ENCODE measurements at places on chromosomes 3 and 15.

DNA sequence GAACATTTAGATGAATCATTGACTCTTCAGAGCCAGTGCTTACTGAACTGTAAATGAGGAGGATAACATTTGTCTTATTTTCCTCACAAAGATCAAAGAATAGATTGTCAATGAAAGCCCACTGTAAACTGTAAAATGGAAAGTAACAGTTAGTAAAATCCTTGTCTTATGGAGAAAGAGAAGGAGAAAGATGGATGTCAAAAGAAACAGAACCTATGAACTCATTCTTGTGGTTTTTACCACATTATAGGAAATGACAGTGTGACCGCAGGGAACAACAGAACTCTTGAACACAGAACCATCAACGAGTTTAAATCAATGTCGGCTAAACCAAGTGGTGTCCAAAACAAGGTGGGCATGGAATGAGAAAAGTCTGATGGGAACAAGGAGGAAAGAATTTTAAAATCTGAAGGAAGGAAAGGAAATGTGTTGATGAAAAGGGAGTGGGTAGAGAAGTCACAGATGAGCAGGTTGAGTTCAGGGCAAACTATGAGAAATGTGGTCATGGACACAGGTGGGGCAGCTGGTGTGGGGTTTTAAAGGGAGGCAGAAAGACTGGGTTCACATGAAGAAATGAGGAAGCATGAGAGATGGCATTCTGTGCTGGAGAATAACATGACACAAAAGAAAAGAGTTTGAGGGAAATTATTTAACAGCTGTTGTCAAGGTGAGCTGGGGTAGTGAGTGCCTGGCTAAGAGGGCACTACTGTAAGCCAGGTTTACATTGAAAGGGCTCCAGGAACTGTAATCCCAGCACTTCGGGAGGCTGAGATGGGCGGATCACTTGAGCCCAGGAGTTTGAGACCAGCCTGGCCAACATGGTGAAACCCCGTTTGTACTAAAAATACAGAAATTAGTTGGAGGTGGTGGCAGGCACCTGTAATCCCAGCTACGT is 42.4 kb upstream of the ETV5 start:
- peak; percentile 76 for DNase-seq

GRCh38 chr3:130537673-130538304 is 20.8 kb downstream of the COL6A6 start:
- no peak for DNase-seq

DNA sequence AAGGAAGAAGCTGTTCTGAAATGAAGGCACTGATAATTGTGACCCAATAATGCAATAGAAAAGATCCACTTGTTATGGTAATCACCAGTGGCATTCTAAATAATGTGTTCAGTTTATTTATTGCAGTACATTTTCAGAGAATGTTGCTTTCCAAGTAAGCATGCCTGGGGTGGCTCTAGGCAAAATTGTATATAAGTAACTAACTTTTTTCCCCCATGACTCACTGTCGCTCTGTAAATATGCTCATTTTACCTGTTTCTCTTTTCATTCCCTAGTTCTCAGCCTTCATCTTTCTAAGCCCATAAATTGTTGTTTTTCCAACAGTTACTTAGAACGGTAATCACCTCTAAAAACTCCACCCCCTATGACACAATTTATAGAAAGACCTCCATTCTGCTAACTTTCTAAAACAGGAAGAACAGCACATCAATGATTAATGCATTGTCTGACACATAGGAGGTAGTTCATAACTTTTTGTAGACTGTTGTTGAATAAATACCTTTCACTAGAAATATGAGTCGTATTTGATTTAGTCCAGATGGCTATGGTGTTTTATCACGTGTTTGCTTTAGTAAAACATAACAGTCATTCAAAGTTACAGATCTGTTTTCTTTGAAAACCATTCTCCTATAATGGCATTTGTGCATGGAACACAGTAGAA is 143.1 kb downstream of the LSAMP start:
- DNase-seq: no peak

DNA sequence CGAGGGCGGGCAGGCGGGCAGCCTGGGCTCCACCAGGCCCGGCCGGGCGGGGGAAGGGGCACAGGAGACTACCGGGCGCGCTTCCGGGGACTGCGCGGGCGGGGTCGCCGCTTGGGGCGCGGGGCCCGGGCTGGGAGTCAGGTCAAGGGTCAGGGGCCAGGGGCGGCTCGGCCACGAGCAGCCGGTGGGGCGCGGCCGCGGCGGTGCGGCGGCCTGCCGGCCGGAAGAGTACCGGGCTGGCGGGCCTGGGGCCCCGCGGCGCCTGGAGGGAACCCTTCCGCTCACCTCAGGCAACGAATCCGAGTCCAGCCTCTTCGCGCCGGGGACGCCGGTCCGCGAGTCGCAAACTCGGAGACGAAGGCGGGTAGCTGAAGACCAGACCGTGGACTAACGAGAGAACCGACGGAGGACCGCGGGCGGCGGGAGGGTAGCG is 225 bp downstream of the RHOA start:
- no peak for DNase-seq

- no peak for DNase-seq
These were observed 156.9 kb downstream of the FBLN2 start for GRCh38 chr3:13705702-13706280.

DNA sequence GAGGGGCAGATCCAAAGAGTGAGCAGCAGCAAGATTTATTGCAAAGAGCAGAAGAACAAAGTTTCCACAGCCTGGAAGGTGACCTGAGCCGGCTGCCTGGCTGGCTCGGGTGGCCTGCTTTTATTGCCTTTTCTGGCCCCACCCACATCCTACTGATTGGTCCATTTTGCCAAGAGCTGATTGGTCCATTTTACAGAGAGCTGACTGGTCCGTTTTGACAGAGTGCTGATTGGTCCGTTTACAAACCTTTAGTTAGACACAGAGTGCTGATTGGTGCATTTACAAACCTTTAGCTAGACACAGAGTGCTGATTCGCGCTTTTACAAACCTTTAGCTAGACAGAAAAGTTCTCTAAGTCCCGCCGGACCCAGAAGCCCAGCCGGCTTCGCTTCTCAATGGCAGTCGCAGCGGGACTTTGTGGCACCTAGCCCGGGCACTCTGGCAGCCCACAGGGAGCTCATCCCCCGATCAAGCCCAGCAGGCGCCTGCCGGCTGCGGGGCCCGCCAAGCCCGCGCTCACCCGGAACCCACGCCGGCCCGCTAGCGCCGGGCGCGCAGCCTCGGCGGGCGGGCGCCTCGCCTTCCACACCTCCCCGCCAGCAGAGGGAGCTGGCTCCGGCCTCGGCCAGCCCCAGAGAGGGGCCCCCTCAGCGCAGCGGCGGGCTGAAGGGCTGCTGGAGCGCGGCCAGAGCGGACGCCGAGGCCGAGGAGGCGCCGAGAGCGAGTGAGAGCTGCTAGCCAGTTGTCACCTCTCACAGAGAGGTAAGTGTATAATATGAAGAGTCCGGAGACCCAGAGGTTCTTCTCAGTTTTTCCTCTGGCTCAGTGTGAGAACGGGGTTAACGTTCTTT is 339.2 kb downstream of the CHL1 start:
- no peak for DNase-seq

DNA sequence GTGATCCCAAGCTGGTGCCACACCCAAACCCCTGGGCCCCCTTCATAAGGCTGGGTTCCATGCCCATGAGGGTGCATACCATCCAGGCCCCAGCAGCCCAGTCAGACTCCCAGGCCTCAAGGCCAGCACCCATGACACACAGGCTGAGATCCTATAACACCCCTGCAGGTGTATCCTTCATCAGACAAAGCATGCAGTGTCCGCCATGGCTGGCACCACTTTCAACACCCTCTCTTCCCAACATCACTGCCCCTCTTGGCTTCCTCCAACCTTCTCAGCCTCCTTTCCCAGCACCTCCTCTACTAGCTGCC is 3.5 kb downstream of the CCDC51 start:
- no peak for DNase-seq

DNA sequence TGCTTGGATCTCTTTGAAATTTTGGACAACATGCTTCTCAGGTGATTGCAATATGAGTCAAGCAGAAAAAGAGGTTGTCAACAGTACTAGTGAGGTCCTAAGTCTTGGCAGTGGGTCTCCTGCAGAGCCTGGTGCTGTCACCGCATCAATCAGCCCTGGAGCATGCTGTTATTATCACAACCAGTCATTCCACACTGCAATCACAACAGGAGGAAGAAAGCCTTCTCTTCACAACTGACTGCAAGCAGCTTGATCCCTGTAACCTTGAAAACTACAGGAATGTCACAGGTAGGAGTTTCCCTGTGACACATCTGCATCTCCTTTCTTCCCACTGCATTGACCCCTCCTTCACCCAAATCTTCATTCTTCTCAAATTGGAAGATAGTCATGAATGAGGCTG is 451.1 kb upstream of the ATP11B start:
- no peak for DNase-seq

DNA sequence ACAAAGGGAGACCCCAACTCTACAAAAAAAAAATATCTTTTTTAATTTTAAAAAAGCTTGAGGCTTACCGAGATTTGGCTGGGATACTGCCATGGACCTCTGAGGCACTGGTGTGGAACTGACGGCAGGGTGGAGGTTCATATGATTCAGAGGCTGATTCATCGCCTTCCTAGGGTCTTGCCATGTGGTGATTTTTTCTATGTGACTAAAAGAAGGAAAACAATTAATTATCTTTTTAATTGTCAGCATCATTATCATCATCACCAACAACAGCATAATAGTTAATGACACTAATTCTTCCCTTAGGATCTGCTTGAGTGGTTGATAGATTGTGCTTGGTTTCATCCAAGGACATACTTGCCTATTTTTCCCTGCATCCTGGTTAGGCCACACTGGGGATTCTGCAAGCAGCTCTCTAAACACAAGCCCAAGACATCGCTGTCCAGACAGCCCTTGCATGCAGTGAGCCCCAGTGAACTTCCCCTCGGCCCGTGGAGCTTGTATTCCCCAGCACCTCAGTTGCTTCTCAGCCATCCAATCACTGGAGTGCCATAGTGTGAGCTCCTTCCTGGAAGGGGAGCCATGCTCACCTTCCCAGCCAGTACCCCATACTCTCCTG is 84.9 kb downstream of the WWTR1 start:
- no peak for DNase-seq

DNA sequence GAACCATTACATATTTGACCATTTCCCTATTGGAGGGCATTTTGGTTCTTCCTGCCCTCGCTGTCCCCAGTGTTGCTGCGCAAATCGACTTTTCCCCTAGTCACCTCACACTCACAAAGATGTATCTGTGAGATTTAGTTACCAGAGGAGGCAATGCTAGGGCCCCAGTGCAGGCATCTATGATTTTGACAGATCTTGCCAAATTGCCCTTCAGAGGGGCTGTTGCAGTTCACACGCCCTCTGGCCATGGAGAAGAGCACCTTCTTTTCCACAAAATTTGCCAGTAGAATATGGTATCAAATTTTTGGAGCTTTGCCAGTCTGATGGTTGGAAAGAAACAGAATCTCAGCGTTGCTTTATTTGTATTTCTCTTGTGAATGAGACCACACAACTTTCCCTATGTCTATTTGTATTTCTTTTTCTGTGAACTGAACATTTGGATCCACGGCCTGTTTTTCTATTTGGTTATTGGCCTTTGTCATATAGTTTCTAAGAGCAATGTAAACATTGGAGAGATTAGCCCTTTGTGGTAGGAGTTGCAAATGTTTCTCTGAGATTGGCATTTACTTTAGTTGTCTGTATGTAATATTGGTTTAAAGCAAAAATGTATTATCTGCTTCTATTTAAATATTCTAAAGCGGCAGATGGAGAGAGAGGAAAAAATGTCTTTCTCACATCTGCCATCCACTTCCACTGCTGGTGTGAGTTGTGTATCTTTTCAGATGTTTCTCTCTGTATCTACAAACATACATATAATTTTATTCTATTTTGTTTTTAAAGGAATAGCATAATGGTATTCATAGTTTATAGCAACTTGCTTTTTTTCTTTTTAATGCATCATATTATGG is 66.1 kb downstream of the DNASE1L3 start:
- DNase-seq: no peak

DNA sequence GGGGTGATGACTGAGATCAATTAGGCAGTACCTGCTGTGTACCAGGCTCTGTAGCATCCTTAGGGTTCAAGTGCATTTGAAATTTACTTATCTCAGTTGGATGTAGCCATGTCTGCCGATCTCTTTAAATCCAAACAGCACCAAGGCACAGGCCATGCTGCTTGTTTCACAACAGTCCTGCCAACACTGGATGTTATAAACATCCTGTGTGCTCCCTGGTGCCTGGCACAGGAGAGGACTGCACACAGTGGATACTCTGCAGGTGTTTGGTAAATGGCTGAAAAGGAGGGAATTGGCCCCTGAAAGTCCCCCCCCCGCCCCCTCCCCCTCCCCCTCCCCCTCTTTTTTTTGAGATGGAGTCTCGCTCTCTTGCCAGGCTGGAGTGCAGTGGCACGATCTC is 27.0 kb downstream of the CTSH start:
- no peak for DNase-seq

DNA sequence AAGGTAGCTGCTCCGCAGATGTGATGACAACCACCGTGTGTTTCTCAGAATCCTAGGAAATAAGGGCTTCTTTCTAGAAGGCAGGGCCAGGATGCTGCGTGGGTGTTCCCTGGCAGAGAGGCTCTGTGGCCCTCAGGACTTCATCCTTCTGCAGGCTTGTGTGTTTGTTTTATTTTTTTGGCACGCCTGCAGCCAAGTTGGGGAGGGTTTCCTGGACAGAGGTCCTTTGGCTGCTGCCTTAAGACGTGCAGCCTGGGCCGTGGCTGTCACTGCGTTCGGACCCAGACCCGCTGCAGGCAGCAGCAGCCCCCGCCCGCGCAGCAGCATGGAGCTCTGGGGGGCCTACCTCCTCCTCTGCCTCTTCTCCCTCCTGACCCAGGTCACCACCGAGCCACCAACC is at the start of gene CLEC3B:
Gene CLEC3B, plus strand, starts transcription at position 266 of the 400 bp plus-strand sequence. Its CDS starts 60 bp downstream, at position 326.
- DNase-seq: no peak

DNA sequence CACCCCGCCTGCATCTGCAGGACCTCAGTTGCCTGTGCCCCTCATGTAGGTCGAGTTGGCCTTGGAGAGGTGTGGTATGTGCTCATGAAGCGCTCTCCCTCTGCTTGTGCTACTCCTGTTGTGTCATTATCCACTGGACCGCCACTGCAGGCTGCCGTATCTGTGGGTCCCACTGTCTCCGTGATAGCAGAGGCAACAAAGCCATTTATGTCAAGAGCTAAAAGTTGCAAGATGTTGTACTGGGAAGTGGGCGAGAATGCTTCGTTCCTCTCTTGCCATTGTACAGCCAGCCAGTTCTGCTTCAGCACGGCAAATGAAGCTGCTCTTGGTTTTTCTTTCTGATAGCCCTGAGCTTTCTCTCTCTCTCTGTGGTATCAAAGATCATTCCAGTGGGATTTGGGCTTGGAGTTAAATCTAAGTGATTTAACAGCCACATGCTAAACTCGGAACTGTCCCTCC is 89.0 kb downstream of the TMEM212 start:
- peak; percentile 9 for DNase-seq

DNA sequence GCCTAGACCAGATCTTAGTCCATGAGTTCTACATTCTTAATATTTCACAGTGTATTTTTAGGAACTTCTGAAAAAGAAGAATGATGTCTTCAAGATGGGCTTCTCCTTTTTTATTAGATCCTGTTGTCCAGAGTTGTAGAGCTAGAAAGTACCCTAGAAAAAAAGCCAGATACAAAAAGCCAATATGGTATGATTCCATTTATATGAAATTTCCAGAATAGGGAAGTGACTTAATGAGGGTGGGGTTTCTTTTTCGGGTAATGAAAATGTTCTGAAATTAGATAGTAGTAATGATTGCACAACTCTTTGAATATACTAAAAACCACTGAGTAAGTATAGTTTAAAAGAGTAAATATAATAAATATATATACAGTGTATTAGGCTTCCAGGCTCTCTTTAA is 116.9 kb downstream of the NFKBIZ start:
- peak; percentile 89 for DNase-seq
